ENCODE measurements at places on chromosomes 5 and 9.
A peak's percentile ranks its signal among the peaks of the same experiment; 100 is the strongest.

GRCh38 chr9:111984086-111984802, 87.6 kb downstream of the UGCG start:
- DNase-seq, result no peak

GRCh38 chr9:85115473-85115872, 445.9 kb downstream of the NTRK2 start:
- no peak for DNase-seq

GRCh38 chr5:73435759-73436534, 12.6 kb downstream of the FOXD1 start:
- no peak for DNase-seq

DNA sequence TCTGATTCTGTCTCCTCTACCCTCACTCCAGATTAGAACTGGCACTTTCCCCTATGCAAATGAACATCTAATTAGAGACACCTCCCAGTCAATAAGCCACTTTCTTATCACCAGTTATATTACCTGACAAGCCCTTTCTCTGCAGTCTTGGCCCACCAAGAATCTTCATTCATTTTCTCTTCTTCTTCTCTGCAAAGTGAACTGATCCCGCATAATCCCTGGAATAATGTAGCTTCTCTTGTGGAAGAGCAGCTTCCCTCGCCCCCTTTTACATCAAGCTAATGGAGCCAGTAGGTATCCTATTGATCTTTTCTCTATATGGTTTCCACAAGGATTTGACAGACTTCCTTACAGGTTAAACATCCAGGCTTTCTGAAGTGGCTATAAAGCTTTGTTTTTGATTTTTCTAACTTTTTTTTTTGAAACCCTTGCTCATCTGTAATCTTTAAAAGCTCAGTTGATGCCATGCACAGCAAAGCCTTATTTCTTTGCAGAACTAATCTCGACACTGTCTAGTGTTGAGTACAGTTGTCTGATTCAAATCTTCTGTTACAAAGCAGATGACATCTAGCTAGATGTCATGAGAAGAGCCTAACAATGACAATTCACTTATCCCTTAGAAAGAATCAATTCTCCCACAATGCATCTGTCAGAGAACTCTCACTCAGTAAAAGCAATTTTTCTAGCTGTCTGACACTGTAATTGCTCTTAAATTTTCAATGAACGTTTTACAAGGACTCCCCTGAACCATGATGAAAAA, 281.4 kb downstream of the ISL1 start:
- DNase-seq, result no peak

DNA sequence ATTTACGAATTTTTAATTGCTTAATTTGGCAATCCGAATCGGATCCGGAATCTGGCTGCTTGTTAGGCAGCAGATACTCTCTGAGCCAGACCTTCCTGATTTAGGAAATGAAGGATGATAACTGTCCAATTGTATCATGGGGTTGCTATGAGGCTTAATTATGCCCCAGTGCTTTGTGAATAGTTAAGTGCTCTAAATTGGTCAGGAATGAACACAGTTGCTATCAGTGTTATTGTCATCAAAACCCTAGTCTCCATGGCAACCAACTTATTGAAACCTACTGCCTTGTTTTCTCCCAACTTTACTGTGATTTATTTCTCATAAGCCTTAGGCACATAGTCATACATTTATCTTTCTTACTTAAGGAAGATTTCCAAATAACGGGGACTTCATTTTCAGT, 47.9 kb downstream of the MAMDC2 start:
- no peak for DNase-seq

DNA sequence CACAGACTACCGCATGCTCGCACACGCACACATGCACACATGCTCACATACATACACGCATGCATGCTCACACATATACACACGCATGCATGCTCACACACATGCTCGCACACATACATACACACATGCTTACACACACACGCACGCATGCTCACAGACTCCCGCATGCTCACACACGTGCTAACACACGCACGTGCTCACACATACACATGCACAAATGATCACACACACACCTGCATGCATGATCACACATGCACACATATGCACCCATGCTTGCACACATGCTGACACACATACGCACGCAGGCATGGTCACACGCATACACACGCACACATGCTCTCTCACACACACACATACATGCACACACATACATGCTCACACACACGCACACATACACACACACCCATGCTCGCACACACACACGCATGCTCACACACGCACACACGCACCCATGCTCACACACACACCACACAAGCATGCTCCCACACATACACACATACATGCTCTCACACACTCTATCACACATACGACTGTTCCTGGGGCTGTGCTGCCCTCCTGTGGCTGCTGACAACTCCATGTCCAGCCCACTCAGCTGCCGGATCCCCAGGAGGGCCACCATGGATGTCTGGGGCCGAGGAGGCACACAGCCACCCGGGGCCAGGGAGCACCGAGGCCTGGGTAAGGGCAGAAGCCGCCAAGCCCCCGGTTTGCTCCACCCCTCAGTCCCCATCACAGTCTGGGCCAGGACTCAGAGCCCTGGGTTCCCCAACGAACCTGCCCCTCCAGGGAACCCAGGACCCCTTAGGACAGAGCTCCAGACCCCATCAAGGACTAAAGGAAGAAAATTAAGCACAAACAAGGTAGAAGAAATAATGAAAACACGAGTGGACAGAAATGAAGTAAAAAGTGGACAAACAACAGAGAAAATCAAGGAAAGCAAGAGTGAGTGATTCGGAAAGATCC, 31.4 kb upstream of the EGFL7 start:
- peak; percentile 84 for DNase-seq

GRCh38 chr9:8428389-8428788, 628.8 kb upstream of the DMAC1 start:
- no peak for DNase-seq

- DNase-seq, result no peak
Measured at GRCh38 chr5:121024416-121025311, 560.6 kb downstream of the PRR16 start.

- no peak for DNase-seq
Measured at GRCh38 chr5:114346181-114346580, 15.7 kb upstream of the KCNN2 start.

DNA sequence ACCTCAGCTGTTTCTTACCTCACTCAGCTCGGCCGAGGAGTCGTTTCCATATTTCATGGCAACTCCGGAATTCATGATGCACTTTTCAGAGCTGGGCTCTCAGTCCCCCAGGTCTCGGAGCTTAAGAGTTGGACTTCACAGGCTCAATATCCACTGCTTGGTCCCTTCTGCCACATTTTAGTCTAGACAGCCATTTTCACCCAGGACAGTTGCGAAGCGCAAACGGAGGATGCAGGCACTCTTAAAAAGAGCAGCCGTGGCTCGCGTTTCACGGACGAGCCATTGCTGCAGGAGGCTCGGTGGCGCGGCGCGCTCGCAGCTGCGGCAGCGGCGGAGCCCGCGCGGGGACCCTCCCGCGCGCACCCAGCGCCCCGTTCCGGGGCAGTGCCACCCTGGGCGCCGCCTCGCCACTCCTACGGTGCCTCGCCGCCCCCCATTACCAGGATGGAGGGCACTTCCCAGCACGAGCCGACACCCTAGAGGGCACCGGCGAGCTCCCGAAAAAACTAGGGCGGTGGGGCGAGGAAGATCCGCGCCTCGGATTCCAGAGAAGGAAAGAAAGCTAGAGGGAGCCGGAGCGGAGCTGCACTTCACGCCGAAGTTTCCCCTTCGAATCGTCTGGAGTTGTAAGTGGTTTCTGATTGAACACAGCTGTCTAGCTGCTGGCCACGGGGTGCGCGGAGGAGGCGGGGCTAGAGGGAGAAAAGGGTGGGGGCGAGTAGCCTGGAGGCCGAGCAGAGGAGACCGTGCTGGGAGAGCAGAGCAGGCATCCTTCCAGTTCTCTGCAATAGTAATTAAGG, 140.3 kb downstream of the TSSK1B start:
- peak; percentile 11 for DNase-seq

GRCh38 chr5:6602441-6602840, 30.4 kb downstream of the NSUN2 start:
- no peak for DNase-seq

- no peak for DNase-seq
Measured at GRCh38 chr5:58875599-58875998, 292.7 kb downstream of the RAB3C start.

- no peak for DNase-seq
Measured at GRCh38 chr5:8340261-8340660, 471.3 kb downstream of the MTRR start.

DNA sequence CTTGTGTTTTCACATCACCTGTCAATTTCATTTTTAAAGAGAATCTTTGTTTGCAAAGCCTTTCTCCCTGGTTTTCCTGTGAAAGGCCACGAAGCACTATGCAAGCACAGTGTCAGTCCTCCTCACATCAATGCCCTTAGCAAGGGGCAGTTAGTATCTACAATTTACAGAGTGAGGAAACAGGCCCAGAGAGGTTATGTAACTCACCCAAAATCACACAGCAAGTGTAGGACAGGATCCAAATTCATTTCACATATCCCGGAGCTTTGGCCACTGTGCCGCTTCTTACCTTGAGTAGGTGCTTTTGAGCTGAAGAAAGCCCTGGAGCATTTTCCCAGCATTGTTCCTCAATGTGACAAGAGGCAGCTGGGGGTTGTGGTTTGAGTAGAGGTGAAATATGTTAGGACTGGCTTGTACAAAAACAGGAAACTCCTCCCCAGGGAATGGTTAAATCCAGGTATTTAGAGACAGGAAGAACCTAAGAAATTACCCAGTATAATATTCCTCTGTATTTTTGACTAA, 283.8 kb downstream of the NTRK2 start:
- no peak for DNase-seq

- peak; percentile 29 for DNase-seq
Measured at GRCh38 chr5:90802474-90803317, 244.1 kb downstream of the ADGRV1 start.

- no peak for DNase-seq
Measured at GRCh38 chr5:79030663-79031484, 38.6 kb downstream of the DMGDH start.

DNA sequence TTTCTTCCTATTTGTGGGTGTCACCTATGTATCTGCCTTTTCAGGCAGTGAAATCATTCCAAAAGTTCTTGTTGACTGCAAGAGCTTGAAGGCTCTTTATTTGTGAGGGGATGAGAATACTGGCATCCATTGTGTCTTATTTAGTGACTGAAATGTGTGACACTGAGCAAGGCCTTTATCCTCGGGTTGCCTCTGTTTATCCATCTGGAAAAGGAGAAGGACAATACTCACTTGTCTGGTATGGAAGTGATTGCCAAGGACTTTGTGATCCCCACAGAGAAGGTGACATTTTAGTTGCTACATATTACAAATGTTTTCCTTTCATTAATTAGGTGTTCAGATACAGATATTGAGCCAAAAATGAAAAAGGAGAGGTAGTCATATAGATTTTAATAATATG, 80.2 kb downstream of the ARRDC3 start:
- no peak for DNase-seq

DNA sequence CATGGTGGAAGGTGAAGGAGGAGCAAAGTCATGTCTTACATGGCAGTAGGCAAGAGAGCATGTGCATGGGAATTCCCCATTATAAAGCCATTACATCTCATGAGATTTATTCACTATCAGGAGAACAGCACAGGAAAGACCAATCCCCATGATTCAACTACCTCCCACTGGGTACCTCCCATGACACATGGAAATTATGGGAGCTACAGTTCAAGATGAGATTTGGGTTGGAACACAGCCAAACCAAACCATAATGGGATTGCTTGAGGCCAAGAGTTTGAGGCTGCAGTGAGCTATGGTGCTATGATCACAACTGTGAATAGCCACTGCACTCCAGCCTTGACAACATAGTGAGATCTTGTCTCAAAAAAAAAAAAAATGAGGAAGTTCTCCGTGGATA, 581.8 kb downstream of the TAF11L14 start:
- DNase-seq, result no peak

GRCh38 chr5:32621256-32621655, 35.9 kb downstream of the SUB1 start:
- no peak for DNase-seq

GRCh38 chr5:28779161-28779754, 1740.9 kb upstream of the CDH9 start:
- peak; percentile 5 for DNase-seq

GRCh38 chr5:156331181-156331580, 4.2 kb downstream of the SGCD start:
- DNase-seq, result no peak

DNA sequence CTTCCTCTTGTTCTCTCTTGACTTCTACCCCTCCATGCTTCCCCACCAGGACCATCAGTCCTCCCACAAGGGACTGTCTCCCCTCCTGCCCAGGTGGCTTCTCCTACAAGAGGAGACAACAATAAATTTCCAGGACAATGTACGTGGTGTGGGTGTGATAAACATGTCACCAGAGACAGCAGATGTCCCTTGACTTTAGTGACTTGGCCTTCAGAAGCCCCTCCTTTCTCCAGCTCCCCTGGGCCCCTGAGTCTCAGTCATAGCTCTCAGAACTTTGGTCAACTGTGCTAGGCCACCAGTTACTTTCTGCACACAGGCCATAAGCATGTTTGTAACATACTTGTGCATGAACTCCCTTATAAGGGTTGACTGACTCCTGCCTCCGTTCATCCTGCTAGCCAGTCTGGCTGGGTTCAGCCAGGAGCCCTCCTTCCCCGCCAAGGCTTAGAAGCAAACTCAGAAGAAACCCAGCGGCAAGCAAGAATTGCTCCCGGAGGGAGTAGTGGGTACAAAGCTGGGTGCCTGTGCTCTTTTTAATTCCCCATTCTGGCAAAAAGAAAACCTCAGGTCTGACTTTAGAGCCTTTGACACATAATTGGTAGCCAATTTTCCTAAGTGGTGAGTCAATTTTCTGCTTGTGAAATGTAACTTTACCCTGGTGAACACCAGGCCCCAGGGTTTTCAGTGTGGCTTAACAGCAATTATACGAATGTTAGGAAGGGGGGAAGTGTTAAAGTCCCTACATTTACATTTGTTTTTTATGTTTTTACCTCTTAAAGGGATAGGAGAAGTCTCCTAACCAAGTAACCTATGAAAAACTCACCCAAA, 49.2 kb downstream of the EBF1 start:
- no peak for DNase-seq

DNA sequence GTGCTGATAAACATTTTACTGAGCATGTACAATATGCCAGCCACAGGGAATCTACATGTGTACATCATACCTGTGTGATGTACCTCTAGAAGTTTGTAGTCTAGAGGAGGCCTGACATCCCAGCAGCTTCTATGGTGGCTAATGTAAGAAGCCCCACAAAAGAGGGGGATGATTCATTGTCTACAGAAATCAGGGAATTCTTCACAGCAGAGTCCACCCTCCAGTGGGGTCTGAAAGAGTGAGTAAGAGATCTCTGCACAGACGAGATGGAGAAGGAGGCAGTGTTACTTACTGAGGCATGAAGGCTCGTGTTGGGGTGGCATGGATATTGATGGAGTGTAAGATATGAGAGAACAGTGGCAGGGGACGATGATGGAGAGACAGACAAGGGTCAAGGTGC, 103.0 kb downstream of the NTRK2 start:
- DNase-seq, result no peak

- DNase-seq, result no peak
Measured at GRCh38 chr9:127392976-127393375, 4.0 kb upstream of the SLC2A8 start.

GRCh38 chr5:54120473-54120872, 189.9 kb downstream of the ARL15 start:
- no peak for DNase-seq
